Forelimb muscle (tissue), 1 donor: ENCODE measurements at places on chromosomes 11 and 22. TPM values are rescaled to one million over a fixed set of nuclear protein-coding genes. Genes with fewer than 3 reads are reported as not detected.

DNA sequence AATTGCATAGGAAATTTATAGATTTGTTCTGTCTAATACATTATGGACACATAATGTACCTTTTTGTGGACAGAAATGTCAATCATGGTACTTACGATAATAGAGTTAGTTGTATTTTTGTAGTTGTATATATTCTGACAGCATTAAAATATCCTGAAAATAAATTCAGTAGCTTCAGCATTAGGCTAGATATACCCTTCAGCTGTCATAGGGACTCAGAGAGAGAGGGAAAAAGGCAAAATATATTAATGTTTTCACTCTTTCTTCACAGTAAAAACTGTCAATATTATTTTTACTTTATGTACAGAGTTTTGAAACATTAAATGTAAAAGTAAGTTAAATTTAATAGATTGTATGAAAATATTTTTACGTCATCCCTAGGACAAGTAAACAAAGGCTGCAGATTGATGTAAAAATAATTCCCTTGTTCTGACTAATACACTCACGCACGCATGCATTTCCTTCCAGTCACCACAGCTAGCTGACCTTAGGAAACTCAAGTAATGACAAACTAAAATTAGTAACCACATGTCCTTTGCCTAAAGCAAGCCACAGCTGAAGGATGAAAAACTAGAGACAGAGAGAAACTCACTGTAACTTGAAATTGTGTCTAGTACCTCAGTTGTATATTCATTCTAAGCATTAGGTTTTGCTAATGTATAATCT lies 104.7 kb upstream of the CARD18 start:
- DNase-seq, result peak; percentile 22

DNA sequence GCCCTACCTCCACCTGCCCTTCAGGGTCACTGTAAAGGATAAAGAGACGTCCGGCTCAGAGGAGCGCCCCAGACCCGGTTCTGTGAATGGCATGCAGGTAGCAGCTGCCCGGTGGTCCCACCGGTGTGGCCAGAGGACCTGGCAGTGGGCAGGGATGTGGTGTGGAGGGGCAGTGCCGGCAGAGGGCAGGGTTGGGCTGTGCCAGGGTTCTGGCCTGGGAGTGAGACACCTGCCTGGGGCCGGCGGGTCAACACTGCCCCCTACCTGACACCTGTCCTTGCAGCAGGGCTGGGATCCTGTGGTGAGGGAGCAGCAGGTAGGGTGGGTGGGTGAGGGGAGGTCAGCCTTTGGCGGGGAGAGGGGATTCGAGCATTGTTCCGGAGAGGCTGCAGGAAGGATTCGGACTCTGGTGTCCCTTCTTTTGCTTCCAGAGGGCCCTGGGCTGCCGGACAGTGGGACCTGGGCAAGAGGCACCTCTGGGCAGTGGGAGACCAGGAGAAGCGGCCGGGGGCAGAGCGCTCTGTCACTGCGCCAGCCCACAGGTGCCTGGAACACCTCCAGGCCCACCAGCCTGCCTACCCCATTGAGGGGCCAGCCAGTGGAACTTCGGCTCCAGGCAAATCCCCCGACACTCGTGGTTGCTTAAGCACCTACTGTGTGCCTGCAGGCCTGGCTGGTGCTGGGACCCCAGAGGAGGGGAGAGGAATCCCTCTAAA lies 1.6 kb upstream of the PHLDA2 start:
- DNase-seq, result no peak

GRCh38 chr11:61340979-61341378 lies 8.0 kb downstream of the TKFC start:
- no peak for DNase-seq

DNA sequence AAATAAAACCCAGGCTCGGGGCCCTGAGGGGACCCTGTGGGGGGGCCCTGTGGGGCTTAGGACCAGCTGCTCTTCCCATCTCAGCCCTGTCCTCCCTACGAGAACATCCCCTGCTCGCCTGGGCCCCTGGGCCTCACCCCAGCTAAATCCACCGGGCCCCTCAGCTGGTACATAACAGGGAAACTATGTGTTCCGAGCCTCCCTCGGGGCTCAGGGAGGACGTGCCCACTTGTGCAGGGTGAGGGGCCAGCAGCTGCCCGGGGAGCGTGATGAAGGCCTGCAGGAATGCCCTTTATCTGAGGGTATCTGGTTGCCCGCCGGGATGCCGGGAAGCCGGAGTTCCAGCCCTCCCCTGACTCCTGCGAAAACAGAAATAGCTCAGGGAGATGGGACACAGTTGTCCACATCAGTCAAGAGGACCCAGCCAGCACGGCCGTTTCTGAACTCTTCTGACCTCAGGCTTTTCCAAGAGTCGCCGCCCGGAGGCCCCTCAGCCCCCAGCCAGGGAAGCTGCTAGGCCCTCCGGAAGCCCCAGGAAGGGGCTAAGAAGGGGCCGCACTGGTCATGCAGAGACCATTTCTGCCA lies 20.6 kb downstream of the MRPL23 start:
- DNase-seq, result no peak

DNA sequence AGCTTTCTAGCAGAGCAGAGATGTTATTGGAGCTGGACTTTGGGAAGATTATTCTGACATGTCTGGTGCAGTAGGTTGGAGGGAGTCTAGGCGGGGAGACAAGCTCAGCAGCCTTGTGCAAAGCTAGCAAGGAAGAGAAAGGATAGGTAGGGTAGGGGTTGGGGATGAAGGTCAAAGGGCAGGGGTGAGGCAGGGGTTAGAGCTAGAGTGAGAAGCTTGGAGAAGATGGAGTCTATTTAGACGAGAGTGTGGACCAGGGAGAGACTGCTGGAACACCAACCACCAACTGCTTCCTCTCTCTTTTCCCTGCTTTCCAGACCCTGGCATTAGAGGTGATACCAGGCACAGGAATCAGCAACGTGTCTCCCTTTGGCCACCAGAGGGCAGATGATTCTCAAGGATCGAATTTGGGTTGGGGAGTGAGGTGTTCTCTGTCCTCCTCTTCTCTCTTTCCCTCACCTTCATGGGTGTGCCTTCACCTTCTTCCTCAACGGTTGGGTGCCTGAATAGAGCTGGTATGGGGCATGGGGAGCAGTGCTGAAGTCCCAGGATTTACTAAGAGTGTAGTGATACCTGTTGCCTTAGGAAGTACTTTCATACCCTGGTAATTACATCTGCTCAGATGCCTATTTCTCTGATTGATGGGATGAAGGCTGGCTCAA lies 1.8 kb upstream of the MARK2 start:
- DNase-seq, result peak; percentile 65

DNA sequence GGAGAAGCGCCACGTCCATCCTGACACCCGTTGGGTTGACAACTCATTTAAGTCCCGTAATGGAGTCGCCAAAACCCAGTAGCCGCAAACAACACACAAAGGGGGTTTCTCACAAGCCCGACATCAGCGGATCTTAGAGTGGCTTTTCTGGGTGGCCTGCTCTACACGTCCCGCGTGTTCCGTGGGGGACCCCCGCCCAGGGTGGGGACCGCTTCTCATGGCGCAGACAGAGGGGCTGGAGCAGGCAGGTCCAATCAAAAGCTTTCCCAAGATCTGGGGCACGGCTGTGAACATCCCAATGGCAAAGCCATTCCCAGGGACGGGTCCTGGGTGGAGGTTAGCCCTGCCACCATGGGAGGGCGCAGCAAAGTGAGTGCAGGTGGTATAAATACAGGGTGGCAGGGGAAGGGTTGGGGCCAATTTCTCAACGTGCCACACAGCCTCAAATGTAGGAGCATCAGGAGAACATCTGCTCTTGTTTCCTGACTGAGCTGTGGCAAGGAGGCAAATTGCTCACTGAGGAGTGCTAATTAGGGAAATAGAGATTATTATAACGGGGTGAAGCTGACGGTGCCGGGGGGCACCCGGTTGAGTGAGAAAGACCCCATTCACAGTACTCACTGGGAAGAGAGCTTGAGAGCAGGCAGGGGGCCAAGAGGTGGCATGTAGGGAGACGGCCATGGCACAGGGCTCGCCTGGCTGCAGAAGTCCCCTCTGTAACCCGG lies 1447.2 kb downstream of the TBC1D22A start:
- no peak for DNase-seq

GRCh38 chr11:115845872-115846271 lies 341.7 kb upstream of the CADM1 start:
- peak; percentile 57 for DNase-seq

- no peak for DNase-seq
These were observed 217.1 kb upstream of the KIRREL3 start for GRCh38 chr11:127217452-127218274.

GRCh38 chr22:29816128-29816527 lies 21.9 kb downstream of the ASCC2 start:
- no peak for DNase-seq

DNA sequence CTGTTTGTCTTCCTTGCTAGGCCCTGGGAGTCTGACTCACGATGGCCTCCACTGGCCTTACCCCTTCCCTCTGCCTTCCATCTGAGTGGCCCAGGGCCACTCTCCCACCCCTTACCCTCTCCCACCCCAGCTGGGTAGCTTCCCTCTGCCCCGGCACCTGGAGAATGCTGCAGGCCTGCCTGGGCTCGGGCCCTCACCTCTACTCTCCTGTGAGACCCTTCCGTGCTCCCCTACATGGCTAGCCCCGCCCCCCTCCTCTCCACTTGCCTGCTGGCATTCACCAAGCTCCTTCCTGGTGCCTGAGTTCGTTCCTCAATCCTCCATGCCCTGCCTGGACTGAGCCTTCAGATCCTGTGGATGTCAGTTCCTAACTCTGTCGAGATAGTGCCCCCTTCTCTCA lies 8.7 kb downstream of the RAB36 start:
- DNase-seq, result no peak

DNA sequence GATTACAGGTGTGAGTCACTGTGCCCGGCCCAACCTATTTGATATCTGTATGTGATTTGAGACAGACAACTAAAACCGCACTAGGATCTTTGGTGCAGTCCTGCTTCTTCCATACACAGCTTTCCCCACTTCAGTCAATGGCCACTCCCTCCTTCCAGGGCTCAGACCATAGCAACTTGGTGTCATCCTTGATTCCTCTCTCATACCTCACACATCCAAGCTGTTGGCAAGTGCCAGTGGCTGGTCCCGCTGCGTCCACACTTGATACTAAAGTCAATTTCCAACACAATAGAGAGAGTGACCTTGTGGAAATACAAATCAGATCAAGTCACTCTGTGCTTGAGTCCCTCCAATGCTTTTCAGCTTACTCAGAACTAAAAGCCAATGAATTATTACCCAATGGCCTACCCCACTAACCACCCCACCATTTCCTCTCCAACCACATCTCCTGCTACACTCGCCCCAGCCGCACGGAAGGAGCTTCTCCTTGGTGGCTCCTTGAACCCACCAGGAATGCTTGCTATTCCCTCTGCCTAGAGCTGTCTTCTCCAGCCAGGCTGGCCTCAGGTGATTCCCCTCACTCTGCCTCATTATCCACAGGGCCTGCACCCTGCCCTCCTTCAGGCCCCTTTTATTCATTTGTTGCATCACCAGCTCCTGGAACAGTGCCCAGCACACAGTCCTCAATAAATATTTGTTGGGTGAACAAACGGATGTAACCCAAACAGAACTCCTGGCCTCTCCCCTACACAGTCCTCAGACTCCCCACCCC lies 12.9 kb downstream of the ABTB2 start:
- DNase-seq, result no peak

The AGBL2 gene
- 0.47 TPM for polyA plus RNA-seq

The C11orf58 gene
- polyA plus RNA-seq, result 174 TPM

The MMP27 gene
- not detected for polyA plus RNA-seq

The KIF18A gene
- 3.2 TPM for polyA plus RNA-seq

The PIH1D2 gene
- 1.1 TPM for polyA plus RNA-seq

The OR5A1 gene
- not detected for polyA plus RNA-seq
